ENCODE measurements at places on chromosomes 6 and 20.

DNA sequence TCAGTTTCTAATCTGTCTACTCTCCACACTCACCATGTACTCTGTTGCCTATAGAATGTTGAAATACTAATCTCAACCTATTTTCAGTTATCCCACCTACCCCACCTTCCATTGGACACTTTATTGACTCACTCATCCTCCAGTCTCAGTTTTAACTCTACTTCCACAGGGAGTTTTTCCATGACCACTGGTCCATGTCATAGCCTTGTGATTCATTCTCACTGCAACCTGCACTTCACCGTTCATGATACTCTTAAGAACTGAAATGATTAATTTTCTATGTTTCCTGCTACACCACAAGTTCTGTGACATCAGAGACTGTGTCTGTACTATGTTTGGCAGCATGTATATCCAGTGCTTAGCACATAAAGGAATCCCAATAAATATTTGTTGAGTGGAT is 122.8 kb upstream of the HSF2 start:
- no peak for DNase-seq

- DNase-seq, result peak; percentile 24
Observed at GRCh38 chr6:150606168-150606591, 6.5 kb downstream of the PLEKHG1 start.

DNA sequence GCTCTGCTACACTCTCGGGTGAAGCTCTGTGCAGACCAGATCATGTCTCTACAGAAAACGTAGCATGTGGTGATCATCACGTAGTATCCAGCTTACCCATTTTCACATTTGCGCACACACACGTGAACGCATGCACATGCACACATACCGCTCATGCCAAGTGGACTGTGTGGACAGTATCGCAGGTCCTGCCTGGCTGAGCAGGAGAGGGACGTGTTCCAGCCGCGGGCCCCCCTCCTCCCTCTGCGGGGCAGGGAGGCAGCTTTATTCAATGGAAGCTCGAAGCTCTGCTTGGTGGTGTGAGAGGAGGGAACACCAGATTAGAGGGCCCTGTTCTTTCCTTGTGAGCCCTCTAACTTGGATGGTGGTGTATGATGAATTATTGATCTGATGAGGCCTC is 51.1 kb downstream of the CDH26 start:
- DNase-seq, result no peak

GRCh38 chr6:129981598-129981997 is 36.8 kb upstream of the L3MBTL3 start:
- peak; percentile 16 for DNase-seq

DNA sequence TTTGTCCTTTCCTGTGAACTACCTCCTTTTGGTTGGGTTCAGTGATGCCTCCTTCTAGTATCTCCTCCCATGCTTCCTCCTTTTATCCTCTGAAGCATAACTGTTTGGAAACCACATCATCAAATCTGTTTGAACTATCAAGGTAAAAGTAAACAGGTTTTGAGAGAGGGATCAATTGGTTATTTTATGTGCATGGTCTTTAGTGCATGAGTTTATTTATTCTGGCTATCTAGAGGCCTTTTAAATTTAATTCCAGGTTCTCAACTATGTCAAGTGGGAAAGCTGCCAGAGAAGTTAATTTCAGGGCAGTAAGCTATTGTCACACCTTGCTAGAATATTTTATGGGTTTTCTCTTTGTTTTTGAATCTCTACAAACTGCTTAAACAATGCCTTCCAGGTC is 54.1 kb downstream of the WASF1 start:
- no peak for DNase-seq

DNA sequence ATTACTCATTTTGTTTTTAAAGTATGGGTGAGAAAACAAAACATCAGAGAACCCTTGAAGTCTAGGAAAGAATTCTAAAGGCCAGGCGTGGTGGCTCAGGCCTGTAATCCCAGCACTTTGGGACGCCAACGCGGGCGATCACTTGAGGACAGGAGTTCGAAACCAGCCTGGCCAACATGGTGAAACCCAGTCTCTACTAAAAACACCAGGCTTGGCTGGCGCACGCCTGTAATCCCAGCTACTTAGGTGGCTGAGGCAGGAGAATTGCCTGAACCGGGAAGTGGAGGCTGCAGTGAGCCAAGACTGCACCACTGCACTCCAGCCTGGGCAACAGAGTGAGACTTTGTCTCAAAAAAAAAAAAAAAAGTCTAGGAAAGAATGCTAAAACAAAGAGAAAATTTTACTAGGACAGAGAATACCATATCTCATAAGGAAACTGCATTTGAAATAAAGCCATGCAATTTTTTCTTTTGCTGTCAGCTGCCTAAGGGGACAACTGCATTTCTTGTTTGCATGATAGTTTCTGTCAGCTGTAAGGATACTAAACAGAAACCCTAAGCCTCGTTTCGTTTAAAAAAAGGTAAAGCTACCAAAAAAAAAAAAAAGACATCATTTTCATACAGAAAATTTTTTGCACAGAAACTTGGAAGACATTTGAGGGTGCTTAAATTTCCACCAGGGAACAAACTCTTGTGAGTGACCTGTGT is 32.1 kb downstream of the SMLR1 start:
- DNase-seq, result no peak

- DNase-seq, result no peak
Observed at GRCh38 chr6:73004861-73005260, 220.4 kb downstream of the KHDC1L start.

GRCh38 chr6:167465482-167465881 is 140.6 kb downstream of the TTLL2 start:
- no peak for DNase-seq

- peak; percentile 47 for DNase-seq
Observed at GRCh38 chr6:134111062-134111677, 58.7 kb upstream of the SLC2A12 start.

- no peak for DNase-seq
Observed at GRCh38 chr6:168765752-168766151, 324.8 kb downstream of the SMOC2 start.

DNA sequence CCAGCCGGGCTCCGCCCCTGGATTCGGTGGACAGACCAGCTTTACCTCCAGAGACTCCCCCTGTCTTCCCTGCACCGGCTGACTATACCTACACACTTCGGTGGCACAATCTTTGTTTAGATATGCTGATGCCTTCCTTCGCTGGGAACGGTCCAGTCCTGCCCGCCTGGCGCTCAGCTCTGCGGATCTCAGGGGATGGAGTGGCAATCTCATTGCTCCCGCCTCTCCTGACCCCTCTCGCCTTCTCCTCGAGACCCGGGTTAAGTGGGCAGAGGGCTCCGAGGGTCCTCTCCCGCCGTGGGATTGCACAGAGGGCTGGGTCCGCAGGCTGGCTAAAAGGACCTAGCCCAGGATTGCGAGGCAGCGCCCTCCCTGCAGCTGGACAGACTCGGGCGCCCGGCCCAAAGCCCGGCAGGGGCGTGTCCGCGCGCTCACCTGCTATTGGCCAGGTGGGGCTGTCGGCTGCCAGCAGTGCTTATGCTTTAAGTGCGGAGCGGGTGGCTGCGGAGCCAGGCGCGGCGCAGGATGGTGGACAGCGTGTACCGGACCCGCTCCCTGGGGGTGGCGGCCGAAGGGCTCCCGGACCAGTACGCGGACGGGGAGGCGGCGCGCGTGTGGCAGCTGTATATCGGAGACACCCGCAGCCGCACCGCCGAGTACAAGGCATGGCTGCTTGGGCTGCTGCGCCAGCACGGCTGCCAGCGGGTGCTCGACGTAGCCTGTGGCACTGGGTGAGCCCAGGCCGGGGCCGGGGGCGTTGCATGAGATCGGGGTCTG is at the start of gene GNMT:
TSS of gene GNMT (plus strand) at position 512 of the 777 bp plus-strand sequence. CDS start at position 526, 14 bp downstream.
- no peak for DNase-seq

DNA sequence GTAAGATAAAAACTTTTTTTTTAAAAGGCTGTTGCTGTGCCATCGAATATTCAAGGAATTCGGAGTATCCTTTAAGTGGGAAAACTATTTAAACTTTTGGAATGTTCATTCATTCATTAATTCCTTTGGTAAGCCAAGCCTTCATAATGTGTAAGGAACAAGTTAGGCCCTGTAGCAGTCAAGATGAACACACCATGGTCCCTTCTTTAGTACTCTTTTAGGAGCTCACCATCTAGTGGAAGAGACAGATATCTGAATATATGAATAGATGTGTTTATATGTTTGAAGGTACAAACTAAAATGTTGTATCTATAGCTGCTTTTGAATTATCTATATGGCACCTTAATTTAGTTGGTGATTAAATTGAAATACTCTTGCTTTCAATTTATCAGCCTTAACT is 5.8 kb downstream of the SPO11 start:
- peak; percentile 49 for DNase-seq

- no peak for DNase-seq
Observed at GRCh38 chr6:105902401-105903031, 183.6 kb upstream of the PRDM1 start.

DNA sequence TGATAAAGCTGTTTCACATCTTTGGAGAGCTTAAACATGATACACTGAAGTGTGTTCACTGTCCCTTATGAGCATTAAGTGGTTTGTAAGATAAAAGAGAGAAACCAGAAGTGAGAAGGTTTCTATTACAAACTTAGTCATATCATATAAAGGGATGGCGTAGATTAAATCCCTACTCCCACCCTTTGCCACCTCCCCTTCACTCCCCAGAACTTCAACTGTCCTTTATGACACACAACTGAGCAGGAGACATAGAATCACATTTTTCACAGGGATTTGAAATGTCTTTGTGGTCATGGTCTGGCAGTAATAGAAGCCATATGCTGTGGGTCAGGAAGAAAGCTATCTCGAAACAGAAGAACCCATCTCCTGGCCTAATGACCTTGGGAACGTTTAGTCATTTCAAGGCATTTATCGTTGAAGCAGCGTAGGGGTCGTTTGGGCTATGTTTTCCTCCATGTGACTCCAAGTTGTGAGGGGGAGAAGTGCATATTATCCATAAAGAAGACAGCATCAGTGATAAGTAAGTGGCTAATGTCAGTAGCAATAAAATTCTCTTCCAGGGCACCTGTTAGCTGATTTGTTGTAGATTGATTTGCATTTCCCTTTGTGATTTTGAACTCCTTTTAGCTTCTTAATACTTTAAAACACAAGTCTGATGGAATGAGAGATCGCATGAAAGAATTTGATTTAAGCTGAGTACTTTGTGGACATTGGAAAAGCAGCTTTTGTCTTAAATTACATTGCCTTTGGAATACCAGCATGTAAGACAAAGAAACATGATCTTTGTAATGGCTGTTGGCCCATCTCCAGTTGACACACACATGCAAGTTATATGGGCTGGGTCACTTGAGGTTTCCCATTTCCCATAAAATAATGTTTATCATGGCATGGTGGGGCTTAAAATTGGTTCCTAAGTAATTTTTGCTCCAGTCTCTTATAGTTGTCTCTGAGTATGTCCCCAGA is 501.5 kb upstream of the FLRT3 start:
- peak; percentile 87 for DNase-seq

GRCh38 chr6:26330859-26331217 is 34.2 kb upstream of the BTN3A2 start:
- DNase-seq, result no peak

DNA sequence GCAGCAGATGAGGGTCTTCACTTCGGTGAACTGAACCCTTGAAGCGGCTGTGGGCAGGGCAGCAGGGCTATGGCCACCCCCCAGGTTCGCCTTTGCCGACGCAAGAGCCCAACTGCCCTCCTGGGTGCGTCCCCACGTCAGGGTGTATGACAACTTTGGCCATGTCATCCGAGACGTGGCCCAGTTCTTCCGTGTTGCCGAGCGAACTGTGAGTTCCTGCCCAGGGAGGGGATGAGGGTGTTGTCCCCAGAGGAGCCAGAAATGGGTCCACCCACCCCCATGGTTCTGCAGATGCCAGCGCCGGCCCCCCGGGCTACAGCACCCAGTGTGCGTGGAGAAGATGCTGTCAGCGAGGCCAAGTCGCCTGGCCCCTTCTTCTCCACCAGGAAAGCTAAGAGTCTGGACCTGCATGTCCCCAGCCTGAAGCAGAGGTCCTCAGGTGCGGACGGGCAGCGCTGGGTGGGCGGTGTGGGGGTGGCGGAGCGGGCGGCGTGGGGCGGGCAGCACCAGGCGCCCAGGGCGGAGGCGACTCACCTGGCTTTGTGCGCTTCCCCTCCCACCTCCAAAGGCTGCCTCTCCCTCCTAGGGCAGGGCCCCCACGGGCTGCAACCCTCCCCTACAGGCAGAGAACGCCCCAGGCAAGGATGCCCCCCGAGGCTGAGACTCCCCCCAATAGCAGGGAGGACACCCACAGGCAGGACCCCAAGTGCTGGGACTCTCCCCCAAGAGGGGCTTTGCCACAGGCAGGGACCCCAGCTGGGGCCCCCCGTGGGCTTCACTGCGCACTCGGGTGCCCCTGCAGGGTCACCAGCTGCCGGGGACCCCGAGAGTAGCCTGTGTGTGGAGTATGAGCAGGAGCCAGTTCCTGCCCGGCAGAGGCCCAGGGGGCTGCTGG is 6.2 kb upstream of the TNFRSF6B start:
- DNase-seq, result no peak

GRCh38 chr6:41720262-41720620 is 15.2 kb downstream of the TFEB start:
- DNase-seq, result no peak

DNA sequence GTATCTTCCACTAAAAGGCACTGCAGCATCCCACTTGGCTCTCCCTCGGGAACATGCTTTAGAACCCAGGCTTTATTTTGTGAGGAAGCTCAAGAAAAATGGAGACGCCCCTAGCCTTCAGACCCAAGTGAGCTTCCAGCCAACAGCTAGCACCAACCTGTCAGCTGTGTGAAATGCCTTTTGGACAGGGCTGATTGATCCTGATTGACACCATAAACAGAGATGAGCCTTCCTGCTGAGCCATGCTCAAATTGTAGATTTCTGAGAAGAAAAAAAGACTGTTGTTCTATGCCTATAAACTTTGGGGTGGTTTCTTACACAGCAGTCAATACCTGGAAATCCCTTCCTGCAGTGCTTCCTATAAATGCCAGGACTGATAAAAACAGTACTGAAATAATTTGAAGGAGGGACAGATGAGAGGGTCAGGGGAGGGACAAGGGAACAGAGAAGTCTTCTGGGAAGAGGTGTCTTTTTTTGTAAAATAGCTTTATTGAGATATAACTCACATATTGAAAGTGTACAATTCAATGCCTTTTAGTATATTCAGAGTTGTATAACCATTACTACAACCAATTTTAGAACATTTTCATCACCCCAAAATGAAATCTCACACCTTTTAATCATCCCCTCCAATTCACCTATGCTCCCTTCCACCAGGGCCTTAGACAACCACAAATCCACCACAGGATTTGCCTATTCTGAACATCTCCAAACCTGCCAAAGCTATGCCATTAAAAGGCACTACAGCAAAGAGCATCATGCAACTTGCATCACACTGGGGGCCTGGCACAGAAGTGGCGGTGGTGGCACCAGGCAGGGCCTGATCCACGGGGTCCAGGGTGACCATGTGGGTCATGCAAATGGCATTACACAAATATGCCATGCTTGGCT is 2.7 kb upstream of the STK4 start:
- DNase-seq, result no peak
